Body of pancreas (tissue), 4 donors: ENCODE measurements at places on chromosomes 7 and 10. TPM values are rescaled to one million over a fixed set of nuclear protein-coding genes. Genes with fewer than 3 reads are reported as not detected.

- H3K27ac ChIP-seq, result no peak overlapping the region
- H3K4me3 ChIP-seq, result no peak overlapping the region
- no peaks in the 10 kb centered on the region for H3K4me1 ChIP-seq
These were observed 150.3 kb downstream of the POLR1F start for GRCh38 chr7:19558527-19558926.

GRCh38 chr7:136655414-136655813 is 213.0 kb upstream of the CHRM2 start:
- no peaks in the 10 kb centered on the region for H3K27me3 ChIP-seq
- H3K36me3 ChIP-seq, result no peaks in the 10 kb centered on the region
- H3K27ac ChIP-seq, result no peak overlapping the region

- no peak overlapping the region for H3K27ac ChIP-seq
- H3K27me3 ChIP-seq, result no peaks in the 10 kb centered on the region
- H3K4me3 ChIP-seq, result no peak overlapping the region
- no peaks in the 10 kb centered on the region for H3K4me1 ChIP-seq
- DNase-seq, result no peak
These were observed 5.5 kb downstream of the GIMAP7 start for GRCh38 chr7:150520145-150520544.

- no peaks in the 10 kb centered on the region for H3K36me3 ChIP-seq
- H3K27ac ChIP-seq, result no peak overlapping the region
- no peak for DNase-seq
- H3K27me3 ChIP-seq, result no peaks in the 10 kb centered on the region
These were observed 29.7 kb upstream of the OCM start for GRCh38 chr7:5850944-5851343.

Gene DNAH11
- total RNA-seq, result 0.99 TPM

- H3K36me3 ChIP-seq, result no peaks in the 10 kb centered on the region
- no peak overlapping the region for H3K27ac ChIP-seq
- H3K27me3 ChIP-seq, result no peaks in the 10 kb centered on the region
- peaks cover 16% of the 10 kb centered on the region for H3K4me1 ChIP-seq
- DNase-seq, result no peak
These were observed 105.6 kb downstream of the LHPP start for GRCh38 chr10:124566981-124567835.

- H3K4me1 ChIP-seq, result peaks cover 61% of the 10 kb centered on the region
- no peaks in the 10 kb centered on the region for H3K36me3 ChIP-seq
- H3K4me3 ChIP-seq, result peak within 1 kb of the TSS; percentile 73
- peak; percentile 98 for DNase-seq
- peak within 1 kb of the TSS; percentile 78 for H3K27ac ChIP-seq
These were observed at the start of gene GET4 for GRCh38 chr7:876077-876971. Gene GET4 (plus strand): TSS chr7:876554. CDS start chr7:876646, 92 bp downstream.

Gene TFR2
- 0.26 TPM for total RNA-seq

Gene AKR1C4
- 1.0 TPM for total RNA-seq

DNA sequence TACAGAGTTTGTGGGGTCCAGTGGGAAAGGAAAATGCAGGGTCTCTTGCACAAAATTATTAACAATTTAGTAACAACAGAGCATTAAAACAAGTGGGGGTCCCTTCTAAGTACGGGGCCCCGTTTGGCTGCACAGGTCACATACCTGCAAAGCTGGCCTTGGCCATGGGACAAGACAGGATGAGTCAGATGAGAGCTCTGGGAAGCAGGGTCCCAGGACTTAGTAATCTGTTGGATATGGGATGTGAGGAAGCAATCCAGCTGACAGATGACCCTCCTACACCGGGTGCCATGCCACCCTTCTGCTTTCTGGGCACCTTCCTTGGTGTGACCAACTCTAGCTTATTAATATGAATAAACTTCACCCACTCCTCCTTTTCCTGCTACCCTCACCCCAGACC is 3.2 kb upstream of the DUSP5 start:
- no peak for DNase-seq
- no peak overlapping the region for H3K4me3 ChIP-seq
- H3K27ac ChIP-seq, result no peak overlapping the region
- H3K27me3 ChIP-seq, result no peaks in the 10 kb centered on the region

- peaks cover 49% of the 10 kb centered on the region for H3K4me1 ChIP-seq
- DNase-seq, result peak; percentile 60
- H3K36me3 ChIP-seq, result no peaks in the 10 kb centered on the region
These were observed 675 bp upstream of the ATE1 start for GRCh38 chr10:121928528-121928884.

- H3K36me3 ChIP-seq, result no peaks in the 10 kb centered on the region
- no peak for DNase-seq
- H3K4me1 ChIP-seq, result no peaks in the 10 kb centered on the region
- no peak overlapping the region for H3K4me3 ChIP-seq
- H3K27ac ChIP-seq, result no peak overlapping the region
- no peaks in the 10 kb centered on the region for H3K27me3 ChIP-seq
These were observed 124.1 kb downstream of the MAD1L1 start for GRCh38 chr7:2108501-2109250.

DNA sequence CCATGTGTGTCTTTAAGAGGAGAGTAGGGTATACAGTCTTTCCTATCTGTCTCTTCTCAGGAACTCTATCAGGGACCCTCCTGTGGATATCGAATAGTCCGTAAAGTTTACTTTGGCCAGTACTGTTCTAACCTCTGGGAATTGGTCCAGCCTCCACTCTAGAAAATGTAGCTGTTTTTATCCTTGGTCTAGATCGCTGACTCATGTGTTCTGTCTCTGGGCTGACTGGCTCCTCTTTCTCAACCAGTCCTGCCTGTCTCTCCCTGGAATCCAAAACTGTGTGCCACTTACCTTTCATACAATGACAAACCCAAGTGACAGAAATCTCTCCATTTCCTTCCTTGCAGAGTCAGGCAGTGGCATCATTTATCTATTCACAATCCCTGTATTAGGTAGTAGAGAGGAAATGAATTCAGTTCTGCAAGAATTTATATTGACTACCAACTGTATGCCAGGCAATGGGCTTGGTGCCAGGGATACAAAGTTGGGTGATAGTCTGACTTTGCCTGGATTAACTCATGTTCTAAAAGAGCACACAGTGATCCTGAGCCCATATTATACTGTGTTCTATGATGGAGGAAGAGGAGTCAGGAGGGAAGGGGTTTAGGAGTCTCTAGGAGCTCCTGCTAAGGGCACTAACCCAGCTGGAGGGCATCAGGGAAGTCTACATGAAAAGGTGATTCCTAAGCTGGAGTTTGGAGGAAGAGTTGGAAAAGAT is 232.7 kb downstream of the LRMDA start:
- peaks cover 18% of the 10 kb centered on the region for H3K4me1 ChIP-seq
- no peaks in the 10 kb centered on the region for H3K36me3 ChIP-seq

DNA sequence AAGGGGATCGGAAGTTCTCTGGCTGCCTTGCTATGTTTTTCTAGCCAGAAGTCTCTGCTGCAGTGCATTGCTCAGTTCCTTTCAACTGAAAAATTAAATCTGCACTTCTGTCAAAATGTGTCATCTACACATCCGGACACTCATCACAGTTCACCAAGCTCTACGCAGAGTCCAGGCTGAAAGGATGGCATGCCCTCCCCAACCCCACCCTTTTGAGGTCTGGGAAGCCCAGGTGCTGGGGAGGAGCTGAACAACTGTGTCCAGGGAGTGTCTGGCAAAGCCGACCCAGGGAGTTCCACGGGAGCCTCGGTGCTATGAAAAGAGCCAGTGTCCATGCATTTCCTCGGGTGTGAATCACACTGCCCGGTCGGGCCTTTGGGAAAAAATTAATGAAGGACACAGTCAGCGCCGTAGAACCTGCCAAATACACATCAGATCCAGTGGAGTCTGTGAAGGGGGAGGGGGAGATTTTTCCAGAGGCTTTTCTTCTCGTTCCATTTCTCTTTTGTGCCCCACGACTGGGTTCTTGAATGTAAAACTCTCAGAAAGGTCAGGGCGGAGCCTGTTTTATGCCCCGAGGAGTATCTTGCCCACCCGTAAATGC is 757 bp upstream of the PALS2 start:
- H3K27ac ChIP-seq, result peak overlapping the region; percentile 89
- peak; percentile 62 for DNase-seq
- H3K4me1 ChIP-seq, result peaks cover 37% of the 10 kb centered on the region
- no peaks in the 10 kb centered on the region for H3K27me3 ChIP-seq
- H3K4me3 ChIP-seq, result peak overlapping the region; percentile 23

DNA sequence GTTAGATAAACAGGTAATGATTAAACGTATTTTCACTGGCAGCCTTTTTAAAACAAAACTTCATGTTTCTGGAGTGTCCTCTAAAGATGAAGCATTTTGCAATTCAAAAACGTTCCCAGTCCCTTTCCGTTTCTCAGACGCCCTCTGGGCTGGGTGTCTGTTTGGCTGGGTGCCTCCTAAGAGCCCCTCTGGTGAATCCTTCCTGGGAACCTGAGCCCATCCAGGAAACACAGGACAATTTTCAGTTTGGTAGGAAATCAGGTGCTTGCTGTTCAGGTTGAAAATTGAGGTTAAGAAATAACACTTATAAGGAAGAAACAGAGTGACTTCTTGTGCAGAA is 76.7 kb downstream of the CHN2 start:
- peak overlapping the region; percentile 74 for H3K27ac ChIP-seq
- H3K4me3 ChIP-seq, result no peak overlapping the region
- DNase-seq, result no peak
- H3K36me3 ChIP-seq, result no peaks in the 10 kb centered on the region
- H3K4me1 ChIP-seq, result peaks cover 85% of the 10 kb centered on the region
- no peaks in the 10 kb centered on the region for H3K27me3 ChIP-seq

Gene GTF2IRD2
- 20.1 TPM for total RNA-seq

- no peaks in the 10 kb centered on the region for H3K27me3 ChIP-seq
- DNase-seq, result no peak
These were observed 468.0 kb upstream of the ZMIZ1 start for GRCh38 chr10:78600740-78601139.

Gene KCNIP2
- 13.5 TPM for total RNA-seq

Gene EN2
- not detected for total RNA-seq

GRCh38 chr7:34846976-34847375 is 189.0 kb downstream of the NPSR1 start:
- DNase-seq, result no peak
- H3K27me3 ChIP-seq, result no peaks in the 10 kb centered on the region

DNA sequence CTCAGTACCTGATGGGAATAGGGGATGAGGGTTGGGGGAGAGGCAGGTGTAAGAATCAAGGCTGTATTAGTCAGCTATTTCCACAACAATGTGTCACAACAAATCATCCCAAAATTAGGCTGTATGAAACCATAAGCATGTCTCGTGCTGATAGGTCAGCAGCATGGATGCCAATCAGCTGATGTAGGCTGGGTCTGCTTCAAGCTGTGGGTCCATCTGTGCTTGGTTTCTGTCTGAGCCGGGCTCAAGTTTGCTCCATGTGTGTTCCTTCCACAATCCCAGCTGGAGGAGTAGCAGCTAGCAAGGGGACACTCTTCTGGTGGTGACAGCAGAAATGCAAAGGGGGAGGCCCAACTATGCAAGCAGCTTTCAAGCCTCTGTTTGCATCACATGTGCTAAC is 97.9 kb upstream of the ZNF746 start:
- H3K36me3 ChIP-seq, result no peaks in the 10 kb centered on the region
- no peaks in the 10 kb centered on the region for H3K27me3 ChIP-seq
- no peak for DNase-seq
- no peak overlapping the region for H3K4me3 ChIP-seq
- no peak overlapping the region for H3K27ac ChIP-seq

Gene OR2A1
- total RNA-seq, result not detected

GRCh38 chr10:112082120-112082519 is 101.4 kb downstream of the GPAM start:
- H3K4me1 ChIP-seq, result no peaks in the 10 kb centered on the region
- no peak overlapping the region for H3K27ac ChIP-seq
- H3K27me3 ChIP-seq, result no peaks in the 10 kb centered on the region
- no peak overlapping the region for H3K4me3 ChIP-seq
- no peaks in the 10 kb centered on the region for H3K36me3 ChIP-seq
- DNase-seq, result no peak

DNA sequence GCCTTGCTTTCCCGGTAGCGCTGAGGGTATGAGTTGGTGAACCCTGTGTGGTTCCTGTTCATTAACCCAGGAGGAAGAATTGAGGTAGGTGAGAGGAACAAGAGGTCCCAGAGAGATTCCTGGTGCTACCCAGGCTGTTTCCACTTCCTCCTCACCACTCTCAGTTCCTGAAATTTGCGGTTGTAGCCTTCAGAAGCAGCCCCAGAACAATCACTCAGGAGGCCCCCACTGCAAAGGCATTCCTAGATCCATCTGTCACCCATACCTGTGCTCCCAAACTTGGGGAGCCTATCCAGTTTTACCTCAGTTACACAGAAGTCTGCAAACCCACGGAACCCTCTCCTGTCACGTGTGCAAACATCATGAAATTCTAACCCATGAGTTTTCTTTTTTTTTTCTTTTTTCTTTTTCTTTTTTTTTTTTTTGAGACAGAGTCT is 9.0 kb upstream of the PIP4K2A start:
- H3K4me1 ChIP-seq, result no peaks in the 10 kb centered on the region
- no peak overlapping the region for H3K27ac ChIP-seq
- no peaks in the 10 kb centered on the region for H3K36me3 ChIP-seq

- DNase-seq, result no peak
- no peak overlapping the region for H3K4me3 ChIP-seq
- H3K27me3 ChIP-seq, result no peaks in the 10 kb centered on the region
- H3K27ac ChIP-seq, result no peak overlapping the region
These were observed 99.8 kb upstream of the RET start for GRCh38 chr10:42977032-42977416.

GRCh38 chr7:151541709-151542499 is 22.2 kb upstream of the RHEB start:
- H3K4me1 ChIP-seq, result no peaks in the 10 kb centered on the region
- no peak overlapping the region for H3K4me3 ChIP-seq
- no peaks in the 10 kb centered on the region for H3K36me3 ChIP-seq
- no peaks in the 10 kb centered on the region for H3K27me3 ChIP-seq

Gene ATRNL1
- 6.5 TPM for total RNA-seq

Gene CHST3
- 19.4 TPM for total RNA-seq

Gene ADIRF
- total RNA-seq, result 115 TPM

Gene SPDYE5
- not detected for total RNA-seq

- no peaks in the 10 kb centered on the region for H3K27me3 ChIP-seq
- H3K4me3 ChIP-seq, result no peak overlapping the region
- no peak for DNase-seq
- H3K4me1 ChIP-seq, result no peaks in the 10 kb centered on the region
- no peaks in the 10 kb centered on the region for H3K36me3 ChIP-seq
These were observed 63.3 kb upstream of the LRRC17 start for GRCh38 chr7:102849538-102849937.

- no peaks in the 10 kb centered on the region for H3K36me3 ChIP-seq
- H3K4me1 ChIP-seq, result no peaks in the 10 kb centered on the region
- DNase-seq, result no peak
- H3K27me3 ChIP-seq, result no peaks in the 10 kb centered on the region
- no peak overlapping the region for H3K27ac ChIP-seq
These were observed 263.3 kb upstream of the TCERG1L start for GRCh38 chr10:131574707-131575430.

DNA sequence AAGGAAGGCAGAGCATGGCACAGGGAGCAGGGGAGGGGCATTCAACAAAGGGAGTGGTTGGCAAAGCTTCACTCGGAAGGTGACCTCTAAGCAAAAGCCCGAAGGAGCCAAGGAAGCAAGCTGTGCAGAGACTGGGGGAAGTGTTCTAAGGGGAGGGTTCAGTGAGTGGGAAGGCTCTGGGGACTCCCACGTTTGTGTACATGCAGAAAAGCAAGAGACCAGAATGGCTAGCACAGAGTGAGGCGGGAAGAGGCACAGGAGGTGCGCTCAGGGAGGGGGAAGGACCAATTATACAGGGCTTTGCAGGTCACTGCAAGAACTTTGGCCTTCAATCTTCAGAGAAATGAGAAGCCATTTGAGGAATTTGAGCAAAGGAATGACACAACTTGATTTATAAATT is 7.4 kb downstream of the ARHGAP21 start:
- peaks cover 77% of the 10 kb centered on the region for H3K4me1 ChIP-seq
- no peak overlapping the region for H3K4me3 ChIP-seq
- no peak overlapping the region for H3K27ac ChIP-seq
- no peaks in the 10 kb centered on the region for H3K36me3 ChIP-seq
